ENCODE measurements at places on chromosomes 3 and 15.

- no peak for DNase-seq
Measured at GRCh38 chr3:170565495-170565894, 20.4 kb downstream of the SLC7A14 start.

- DNase-seq, result no peak
Measured at GRCh38 chr3:56855856-56856512, 54.2 kb upstream of the ARHGEF3 start.

DNA sequence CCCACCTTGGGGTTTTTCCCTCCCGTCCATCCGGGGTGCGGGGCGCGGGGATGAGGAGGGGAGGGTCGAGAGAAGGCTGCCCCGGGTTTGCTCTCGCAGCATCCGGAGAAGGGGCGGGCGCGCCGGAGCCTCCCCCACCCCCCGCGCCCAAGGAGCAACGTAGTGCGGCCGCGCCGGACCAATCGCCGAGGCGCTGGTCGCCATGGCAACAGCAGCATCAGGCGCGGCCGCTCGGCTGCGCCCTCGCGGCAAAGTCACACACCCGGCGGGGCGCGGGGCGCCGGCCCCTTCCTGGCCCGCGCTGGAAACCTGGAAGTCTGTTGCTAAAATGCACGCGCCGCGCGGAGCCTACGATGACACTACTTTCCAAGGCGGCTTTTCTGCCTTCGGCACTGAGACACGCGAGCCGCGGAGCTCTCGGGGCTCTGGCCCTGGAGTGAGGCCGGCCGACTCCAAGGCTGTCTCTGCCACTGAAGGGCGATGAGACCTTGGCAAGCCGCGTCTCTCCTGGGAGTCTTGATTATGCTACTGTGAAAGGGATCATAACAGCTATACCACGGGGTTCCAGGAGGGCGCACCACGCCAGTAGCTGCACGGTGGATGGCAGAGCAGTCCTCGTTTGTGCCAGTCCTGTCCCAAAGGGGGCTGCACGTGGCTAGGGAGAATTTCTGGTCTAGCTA is at the start of gene IQSEC1:
Gene IQSEC1, minus strand, starts transcription at position 104 of the 680 bp plus-strand sequence. CDS start 415 bp downstream, outside the sequence.
- DNase-seq, result no peak

DNA sequence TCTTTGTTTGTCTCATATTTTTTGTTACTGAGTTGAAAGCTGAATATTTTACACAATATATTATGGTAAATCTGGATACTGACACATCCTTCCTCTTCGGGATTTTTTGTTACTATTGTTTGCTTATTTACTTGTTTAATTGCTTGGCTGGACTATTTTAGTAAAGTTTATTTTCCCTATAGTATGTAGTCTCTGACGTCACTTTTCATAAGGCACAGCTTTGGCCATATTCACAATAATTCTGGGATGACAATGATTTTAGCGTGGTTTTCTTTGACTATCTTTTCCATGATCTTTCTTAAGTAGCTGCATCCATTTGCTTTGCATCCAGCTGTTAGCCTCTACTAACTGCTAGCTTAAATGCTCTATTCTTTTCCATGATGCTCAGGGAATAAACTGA is 552.4 kb downstream of the VGLL3 start:
- DNase-seq, result no peak

GRCh38 chr15:59622289-59622688 is 10.7 kb downstream of the GCNT3 start:
- peak; percentile 8 for DNase-seq

GRCh38 chr3:124107104-124107890 is 115.4 kb upstream of the ROPN1 start:
- DNase-seq, result no peak

- DNase-seq, result no peak
Measured at GRCh38 chr3:52809662-52810377, 15.2 kb downstream of the ITIH3 start.

- no peak for DNase-seq
Measured at GRCh38 chr15:48984021-48984710, 20.4 kb upstream of the SHC4 start.

DNA sequence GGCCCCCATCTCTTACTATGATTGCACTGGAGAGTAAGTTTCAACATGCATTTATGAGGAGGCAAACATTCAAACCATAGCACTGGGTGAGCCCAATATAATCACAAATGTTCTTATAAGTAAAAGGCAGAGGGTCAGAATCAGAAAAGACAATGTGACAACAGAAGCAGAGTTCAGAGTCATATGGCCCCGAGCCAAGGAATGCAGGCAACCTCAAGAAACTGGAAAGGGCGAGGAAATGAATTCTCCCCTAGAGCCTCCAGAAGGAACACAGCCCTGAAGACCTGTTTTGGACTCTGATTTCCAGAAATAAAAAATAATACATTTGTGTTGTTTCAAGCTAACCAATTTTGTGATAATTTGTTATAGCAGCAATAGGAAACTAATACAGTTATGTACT is 81.3 kb upstream of the ABI3BP start:
- DNase-seq, result no peak

GRCh38 chr3:9130345-9131305 is 118.8 kb downstream of the SRGAP3 start:
- no peak for DNase-seq

GRCh38 chr3:134952371-134952770 is 157.3 kb downstream of the EPHB1 start:
- no peak for DNase-seq

- no peak for DNase-seq
Measured at GRCh38 chr3:183318877-183319276, 65.8 kb downstream of the B3GNT5 start.

GRCh38 chr15:68536331-68537095 is 42.3 kb upstream of the CORO2B start:
- DNase-seq, result no peak

- DNase-seq, result no peak
Measured at GRCh38 chr3:42823351-42823750, 14.1 kb downstream of the ACKR2 start.

- no peak for DNase-seq
Measured at GRCh38 chr15:75008629-75009326, 13.4 kb downstream of the SCAMP5 start.

All from GOT3 (cell line).